ENCODE measurements at places on chromosomes 13 and 19. TPM values are rescaled to one million over a fixed set of nuclear protein-coding genes. Genes with fewer than 3 reads are reported as not detected.
A peak's percentile ranks its signal among the peaks of the same experiment; 100 is the strongest.

The OSCAR gene
- polyA plus RNA-seq: not detected

The CACNG8 gene
- polyA plus RNA-seq: not detected

The CATSPERD gene
- polyA plus RNA-seq: not detected

The CEBPG gene
- polyA plus RNA-seq: 12.0 TPM

The CD33 gene
- 0.89 TPM for polyA plus RNA-seq

The CCDC194 gene
- not detected for polyA plus RNA-seq

The TEX29 gene
- polyA plus RNA-seq: not detected

GRCh38 chr13:97493456-97493855, 59.5 kb downstream of the RAP2A start:
- H3K4me1 ChIP-seq: no peaks in the 10 kb centered on the region
- no peak overlapping the region for H3K27ac ChIP-seq
- H3K36me3 ChIP-seq: peaks cover 5% of the 10 kb centered on the region
- H3K4me3 ChIP-seq: no peak overlapping the region

- peak; percentile 39 for DNase-seq
- H3K36me3 ChIP-seq: peaks cover 16% of the 10 kb centered on the region
- no peak overlapping the region for H3K27ac ChIP-seq
Measured at GRCh38 chr19:1455002-1455335, 5.0 kb downstream of the APC2 start.

- H3K4me1 ChIP-seq: peaks cover 21% of the 10 kb centered on the region
- H3K27ac ChIP-seq: peak overlapping the region; percentile 100
- peaks cover 5% of the 10 kb centered on the region for H3K36me3 ChIP-seq
Measured at GRCh38 chr13:32314271-32315237, 609 bp downstream of the ZAR1L start.

DNA sequence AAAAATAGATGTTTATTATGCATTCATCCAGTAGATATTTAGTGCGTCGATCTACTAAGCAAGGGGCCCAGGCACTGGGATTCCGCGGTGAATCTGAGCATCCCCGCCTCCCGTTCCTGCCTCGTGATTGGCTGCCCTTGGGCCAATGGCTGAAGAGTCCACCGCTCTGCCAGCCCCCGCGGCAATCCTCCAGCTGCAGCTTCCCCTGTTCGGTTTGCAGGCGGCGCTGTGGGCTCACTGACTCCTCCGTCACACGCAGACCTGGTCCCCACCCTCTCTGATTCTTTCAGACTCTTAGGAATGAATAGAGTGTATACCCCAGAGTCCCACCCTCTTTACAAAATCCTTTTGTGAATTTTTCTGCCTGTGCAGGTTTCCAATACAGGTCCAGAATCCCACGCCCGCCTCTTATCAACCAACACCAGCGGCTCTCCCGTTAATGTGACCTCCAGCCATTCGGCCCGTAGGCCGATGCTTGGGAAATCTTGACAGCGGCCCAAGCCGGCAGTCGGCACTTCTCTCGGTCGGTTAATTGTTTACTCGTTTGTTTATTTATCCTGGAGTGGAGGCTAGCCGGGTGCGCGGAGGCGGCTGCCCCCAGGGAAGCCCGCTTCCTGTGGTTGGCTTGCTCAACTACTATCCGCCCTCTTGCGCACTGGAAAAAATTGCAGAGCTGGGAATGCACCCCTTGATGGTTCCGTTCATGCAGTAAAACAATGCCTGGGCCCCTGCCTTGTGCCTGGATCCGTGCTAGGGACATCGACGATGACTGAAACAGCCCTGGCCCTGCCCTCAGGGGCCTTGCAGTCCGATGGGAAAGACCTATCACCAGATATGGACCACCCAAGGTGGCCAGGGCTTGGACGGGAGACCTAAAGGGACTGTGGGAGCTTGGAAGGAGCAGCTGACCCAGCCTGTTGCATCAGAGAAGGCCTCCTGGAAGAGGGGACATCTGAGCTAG, 4.5 kb upstream of the ARHGAP35 start:
- DNase-seq: peak; percentile 84
- peak overlapping the region; percentile 79 for H3K4me3 ChIP-seq

DNA sequence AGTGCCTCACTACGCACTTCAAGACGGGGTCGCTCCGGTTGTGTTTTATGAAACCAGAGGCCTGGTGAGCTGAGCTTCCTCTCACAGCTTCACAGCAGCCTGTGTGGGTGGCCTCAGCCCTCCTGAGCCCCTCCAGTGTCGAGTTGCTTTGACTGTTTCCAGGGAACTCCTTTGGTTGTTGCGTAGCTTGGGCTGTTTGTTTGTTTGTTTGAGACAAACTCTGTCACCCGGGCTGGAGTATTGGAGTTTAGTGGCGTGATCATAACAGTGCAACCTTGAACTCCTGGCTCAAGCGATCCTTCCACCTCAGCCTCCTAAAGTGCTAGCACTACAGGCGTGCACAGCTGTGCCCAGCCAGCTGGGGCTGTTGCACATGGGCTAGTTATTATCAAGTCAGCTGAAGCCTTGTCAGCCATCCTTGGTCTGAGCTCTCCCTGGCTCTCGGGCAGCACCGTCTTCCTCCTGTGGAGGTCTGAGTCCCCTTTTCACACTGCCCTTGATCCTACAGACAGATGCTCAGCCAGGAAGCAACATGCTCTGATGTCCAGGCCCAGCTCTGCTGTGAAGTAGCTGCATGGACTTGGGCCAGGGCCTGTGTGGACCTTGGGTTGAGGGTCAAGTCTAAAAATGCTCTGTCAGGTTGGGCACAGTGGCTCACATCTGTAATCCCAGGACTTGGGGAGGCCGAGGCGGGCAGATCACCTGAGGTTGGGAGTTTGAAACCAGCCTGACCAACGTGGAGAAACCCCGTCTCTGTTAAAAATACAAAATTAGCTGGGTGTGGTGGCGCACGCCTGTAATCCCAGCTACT, 10.2 kb downstream of the DOT1L start:
- H3K27ac ChIP-seq: peak overlapping the region; percentile 53
- no peaks in the 10 kb centered on the region for H3K27me3 ChIP-seq
- no peak for DNase-seq
- no peaks in the 10 kb centered on the region for H3K36me3 ChIP-seq

- no peaks in the 10 kb centered on the region for H3K4me1 ChIP-seq
- no peak for DNase-seq
- H3K36me3 ChIP-seq: no peaks in the 10 kb centered on the region
- H3K27ac ChIP-seq: no peak overlapping the region
- H3K27me3 ChIP-seq: no peaks in the 10 kb centered on the region
- no peak overlapping the region for H3K4me3 ChIP-seq
Measured at GRCh38 chr13:43864921-43865320, 14.6 kb downstream of the CCDC122 start.

DNA sequence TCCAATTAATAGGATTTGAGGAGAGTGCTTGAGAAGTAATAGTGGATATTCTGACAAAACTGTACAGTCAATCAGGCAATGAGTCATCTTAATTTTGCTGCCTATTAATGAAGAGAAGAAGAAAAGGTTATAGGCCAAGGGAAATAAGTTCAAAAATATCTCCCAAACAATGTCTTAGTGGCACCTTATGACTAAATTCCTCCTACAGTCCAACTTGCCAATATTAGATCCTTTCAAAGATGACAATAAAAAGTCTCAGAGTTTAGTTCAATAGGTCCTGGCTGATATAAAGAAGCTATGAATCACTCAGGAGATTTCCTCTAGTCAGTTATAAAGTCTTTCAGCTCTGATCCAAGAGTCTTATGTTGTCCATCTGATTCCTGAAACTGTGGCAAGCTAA, 27.9 kb downstream of the UGGT2 start:
- H3K27me3 ChIP-seq: no peaks in the 10 kb centered on the region
- no peak overlapping the region for H3K27ac ChIP-seq
- H3K36me3 ChIP-seq: no peaks in the 10 kb centered on the region
- H3K4me3 ChIP-seq: no peak overlapping the region
- DNase-seq: no peak
- no peaks in the 10 kb centered on the region for H3K4me1 ChIP-seq

DNA sequence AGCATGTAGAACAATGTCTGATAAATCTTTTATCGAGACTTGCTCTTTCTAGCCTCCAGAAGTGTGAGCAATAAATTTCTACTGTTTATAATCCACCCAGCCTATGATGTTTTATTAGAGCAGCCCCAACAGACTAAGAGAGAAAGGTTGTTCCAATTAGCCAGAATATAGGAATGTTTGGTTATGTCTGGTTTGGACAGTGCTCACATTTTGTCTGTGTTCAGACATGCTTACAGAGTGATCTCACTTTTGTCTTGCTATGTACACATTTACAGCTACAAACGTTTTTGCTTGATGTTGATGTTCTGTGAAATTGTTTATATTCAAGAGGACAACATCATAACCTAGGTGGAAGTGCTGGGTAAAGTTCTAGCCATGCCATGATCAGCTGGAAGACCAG, 18.0 kb upstream of the EVI5L start:
- H3K27ac ChIP-seq: peak overlapping the region; percentile 27
- no peak overlapping the region for H3K4me3 ChIP-seq
- H3K27me3 ChIP-seq: no peaks in the 10 kb centered on the region
- H3K4me1 ChIP-seq: peaks cover 28% of the 10 kb centered on the region

DNA sequence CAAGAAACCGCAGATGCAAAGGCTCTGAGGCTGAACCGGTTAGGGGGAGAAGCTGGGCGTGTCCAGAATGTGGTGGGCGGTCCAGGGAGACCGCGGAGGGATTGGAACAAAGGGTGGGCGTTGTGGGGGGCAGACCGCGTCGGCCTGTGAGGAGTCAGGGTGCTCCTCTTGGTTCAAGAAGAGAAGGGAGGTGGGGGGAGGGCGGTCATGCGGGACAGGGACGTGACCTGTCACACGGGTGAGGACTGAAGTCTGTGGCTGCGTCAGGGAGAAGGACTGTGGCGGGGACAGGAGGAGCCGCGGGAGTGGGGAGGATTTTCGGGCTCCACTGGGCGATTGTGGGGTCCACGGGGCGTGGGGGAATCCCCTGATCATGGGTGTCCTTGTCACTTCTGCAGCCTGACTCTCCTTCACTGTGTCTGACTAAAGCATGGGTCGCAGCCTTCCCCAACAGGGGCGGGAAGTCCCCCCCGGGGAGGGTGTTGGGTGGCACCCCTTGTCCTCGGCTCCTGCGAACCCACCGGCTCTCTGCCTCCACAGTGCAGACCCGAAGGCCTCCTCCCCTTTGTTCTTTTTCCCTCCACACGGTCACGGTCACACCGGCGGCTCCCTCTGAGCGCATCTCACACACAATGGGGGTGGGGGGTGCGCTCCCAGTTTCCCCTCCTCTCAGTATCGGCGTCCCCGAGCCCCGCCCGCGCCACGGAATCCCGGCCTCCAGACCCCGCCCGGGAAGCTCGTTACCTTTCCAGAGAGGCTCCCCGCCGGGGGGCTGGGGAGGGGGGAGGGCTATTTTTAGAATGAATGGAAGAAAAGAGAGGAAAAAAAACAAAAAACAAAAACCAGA, 16.4 kb upstream of the KCNN1 start:
- peaks cover 55% of the 10 kb centered on the region for H3K4me1 ChIP-seq
- H3K27ac ChIP-seq: peak overlapping the region; percentile 96
- H3K36me3 ChIP-seq: no peaks in the 10 kb centered on the region
- peaks cover 47% of the 10 kb centered on the region for H3K27me3 ChIP-seq

GRCh38 chr19:7627166-7627565, 2.2 kb downstream of the XAB2 start:
- H3K4me3 ChIP-seq: no peak overlapping the region
- H3K4me1 ChIP-seq: peaks cover 40% of the 10 kb centered on the region
- peaks cover 18% of the 10 kb centered on the region for H3K36me3 ChIP-seq
- no peak for DNase-seq
- H3K27ac ChIP-seq: no peak overlapping the region

- H3K27ac ChIP-seq: peak overlapping the region; percentile 78
- peaks cover 16% of the 10 kb centered on the region for H3K4me1 ChIP-seq
- DNase-seq: no peak
- peaks cover 27% of the 10 kb centered on the region for H3K36me3 ChIP-seq
- H3K4me3 ChIP-seq: peak overlapping the region; percentile 81
Measured at GRCh38 chr13:32736648-32737047, 150.4 kb downstream of the PDS5B start.

DNA sequence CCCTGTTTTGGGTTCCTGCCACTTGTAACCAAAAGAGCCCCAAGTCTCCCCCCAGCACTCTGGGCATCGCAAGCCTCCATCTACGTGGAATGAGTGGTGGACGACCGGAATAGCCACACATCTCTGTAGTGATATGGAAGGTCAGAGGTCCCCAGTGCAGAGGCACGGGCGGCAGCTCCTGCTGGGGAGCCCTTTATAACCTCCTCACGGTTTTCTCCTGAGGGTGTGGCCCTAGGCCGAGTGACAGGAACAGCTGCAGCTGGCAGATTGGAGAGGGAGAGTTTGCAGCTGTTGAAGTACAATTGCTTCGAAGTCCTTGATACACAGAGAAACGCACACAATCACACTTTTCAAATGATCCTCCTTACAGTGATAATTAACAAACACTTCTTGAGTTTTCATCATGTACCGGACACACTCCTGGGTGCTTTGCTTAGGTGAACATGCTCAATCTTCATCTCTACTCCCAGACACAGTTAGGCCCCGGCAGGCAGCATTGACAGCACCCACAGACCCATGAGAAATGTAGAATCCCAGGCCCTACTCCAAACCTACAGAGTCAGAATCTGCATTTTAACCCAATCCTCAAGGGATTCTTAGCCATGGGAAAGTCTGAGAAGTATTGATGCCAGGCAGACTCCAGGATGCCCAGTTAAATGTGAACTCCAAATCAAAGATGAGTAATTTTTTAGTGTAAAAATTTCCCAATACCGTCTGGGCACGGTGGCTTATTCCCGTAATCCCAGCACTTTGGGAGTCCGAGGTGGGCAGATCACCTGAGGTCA, 4.9 kb upstream of the ZNF787 start:
- DNase-seq: no peak
- no peaks in the 10 kb centered on the region for H3K27me3 ChIP-seq
- H3K27ac ChIP-seq: no peak overlapping the region
- H3K4me1 ChIP-seq: no peaks in the 10 kb centered on the region
- no peak overlapping the region for H3K4me3 ChIP-seq

- no peak overlapping the region for H3K27ac ChIP-seq
- peaks cover 64% of the 10 kb centered on the region for H3K27me3 ChIP-seq
- H3K4me1 ChIP-seq: peaks cover 2% of the 10 kb centered on the region
- no peak overlapping the region for H3K4me3 ChIP-seq
- H3K36me3 ChIP-seq: peaks cover 7% of the 10 kb centered on the region
Measured at GRCh38 chr13:52744842-52745375, 5.3 kb upstream of the CNMD start.

GRCh38 chr13:98941126-98941525, 36.7 kb downstream of the DOCK9 start:
- no peaks in the 10 kb centered on the region for H3K36me3 ChIP-seq
- no peaks in the 10 kb centered on the region for H3K27me3 ChIP-seq
- peak overlapping the region; percentile 44 for H3K27ac ChIP-seq
- H3K4me1 ChIP-seq: no peaks in the 10 kb centered on the region
- DNase-seq: no peak

DNA sequence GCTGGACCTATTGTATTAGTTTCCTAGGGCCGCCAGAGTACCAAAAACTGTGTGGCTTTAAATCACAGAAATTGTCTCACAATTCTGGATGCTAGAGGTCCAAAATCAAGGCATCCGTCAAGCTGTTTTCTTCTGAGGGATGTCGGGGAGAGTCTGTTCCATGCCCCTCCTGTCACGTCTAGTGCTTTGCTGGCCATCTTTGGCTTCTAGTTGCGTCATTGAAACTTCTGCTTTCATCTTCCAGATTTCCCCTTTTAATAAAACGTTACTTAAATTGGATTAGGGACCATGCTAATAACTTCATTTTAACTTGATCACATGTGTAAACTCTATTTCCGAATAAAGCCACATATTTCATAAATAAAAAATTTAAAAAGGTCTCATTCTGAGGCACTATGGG, 47.5 kb downstream of the TRPM4 start:
- H3K4me3 ChIP-seq: no peak overlapping the region
- H3K27me3 ChIP-seq: no peaks in the 10 kb centered on the region

- H3K27ac ChIP-seq: no peak overlapping the region
- no peaks in the 10 kb centered on the region for H3K36me3 ChIP-seq
- DNase-seq: no peak
- no peak overlapping the region for H3K4me3 ChIP-seq
Measured at GRCh38 chr19:1009041-1009980, 9.1 kb downstream of the GRIN3B start.

All from naive B cell (primary cell).